ENCODE measurements at places on chromosomes 7 and 10.

DNA sequence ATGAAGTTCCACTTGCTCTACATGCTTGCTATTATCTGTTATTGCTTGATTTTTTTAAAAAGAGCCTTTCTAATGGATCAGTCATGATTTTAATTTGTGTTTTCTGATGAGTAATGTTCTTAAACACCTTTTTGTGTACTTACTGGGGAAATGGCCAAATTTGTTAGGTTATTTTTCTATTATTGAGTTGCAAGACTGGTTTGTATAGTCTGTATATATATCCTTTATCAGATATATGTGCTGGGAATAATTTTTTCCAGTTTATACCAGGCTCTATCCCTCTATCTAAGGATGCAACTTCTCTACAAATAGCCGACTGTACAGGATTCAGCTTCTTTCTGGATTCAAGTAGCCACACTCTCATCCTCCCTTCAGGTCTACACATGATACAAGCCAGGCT lies 65.6 kb upstream of the SEC61G start:
- DNase-seq: no peak

GRCh38 chr10:26326851-26327250 lies 110.3 kb downstream of the GAD2 start:
- DNase-seq: no peak

GRCh38 chr10:20233423-20233822 lies 417.2 kb downstream of the PLXDC2 start:
- no peak for DNase-seq

- DNase-seq: no peak
Observed at GRCh38 chr10:49518982-49519578, 19.8 kb downstream of the ERCC6 start.

DNA sequence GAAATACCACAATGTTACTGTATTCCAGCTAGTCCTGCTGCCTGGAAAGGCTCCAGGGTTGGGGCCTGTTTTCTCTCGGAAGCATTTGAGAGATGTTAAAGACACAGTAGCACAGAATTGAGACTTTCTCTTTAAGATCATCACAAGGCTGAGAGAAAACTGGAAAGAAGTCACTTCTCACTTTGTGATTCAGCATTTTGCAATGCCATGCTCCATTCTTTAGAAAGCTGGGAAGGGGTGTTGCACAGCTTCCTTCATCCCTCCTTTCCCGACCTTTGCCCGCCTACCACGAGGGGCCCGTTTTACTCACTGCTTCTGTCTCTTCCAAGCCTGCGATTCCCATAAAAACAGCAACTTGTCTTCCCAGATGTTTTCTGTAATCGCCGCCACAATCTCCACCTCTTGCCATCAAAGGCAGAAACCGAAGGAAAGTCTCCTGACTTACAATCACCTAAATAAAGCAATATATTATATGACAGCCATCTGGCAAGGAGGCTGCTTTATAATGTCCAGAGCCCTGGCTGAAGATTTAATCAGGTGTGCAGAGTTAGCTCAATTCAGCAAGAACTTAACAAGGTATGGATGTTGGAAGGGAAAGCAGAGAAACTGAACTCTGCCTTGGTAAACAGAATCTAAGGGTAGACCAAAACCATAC lies 18.9 kb downstream of the NOD1 start:
- DNase-seq: no peak

GRCh38 chr7:151711906-151712809 lies 164.8 kb downstream of the PRKAG2 start:
- DNase-seq: no peak

DNA sequence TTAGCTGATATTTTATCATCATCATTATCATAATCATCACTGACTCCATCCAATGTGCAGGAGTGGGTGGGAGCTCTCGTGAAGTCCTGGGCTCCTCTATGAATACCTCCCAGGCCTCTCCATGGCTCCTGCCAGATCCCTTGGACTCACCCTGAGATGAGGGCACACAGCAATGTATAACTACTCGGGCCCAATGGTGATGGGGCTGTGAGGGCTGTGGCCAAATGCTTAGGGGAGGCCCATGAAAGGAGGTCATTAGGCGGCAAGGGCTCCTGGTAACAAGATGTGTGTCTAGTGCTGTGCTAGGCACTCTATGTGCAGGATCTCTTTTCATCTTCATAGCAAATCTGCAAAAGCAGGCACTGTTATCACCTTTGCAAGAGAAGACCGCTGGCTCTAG lies 270.9 kb downstream of the GLRX3 start:
- DNase-seq: no peak

- DNase-seq: no peak
Observed at GRCh38 chr10:103776878-103777591, 78.3 kb downstream of the SH3PXD2A start.

- DNase-seq: peak; percentile 76
Observed at GRCh38 chr7:128387216-128388144, 22.3 kb downstream of the IMPDH1 start.

DNA sequence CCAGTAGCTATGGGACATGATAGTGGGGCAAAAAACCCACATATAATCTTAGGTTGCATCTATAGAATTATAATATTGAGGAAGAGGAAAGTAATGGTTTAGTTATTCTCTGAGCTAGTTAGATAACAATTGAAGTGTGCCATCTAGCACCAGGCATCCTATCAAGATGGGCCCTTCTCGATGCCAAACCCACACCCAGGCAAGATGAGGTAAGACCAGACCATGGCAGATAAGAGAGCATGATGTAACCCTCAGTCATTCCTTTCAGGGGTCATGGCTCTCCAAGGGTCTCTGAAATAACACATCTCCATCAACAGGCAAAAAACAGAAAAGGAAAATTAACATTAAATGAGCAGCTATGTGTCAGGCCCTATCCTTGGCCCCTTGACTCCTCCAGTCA lies 128.7 kb downstream of the SH3PXD2A start:
- no peak for DNase-seq

GRCh38 chr10:68987611-68988010 lies 992 bp upstream of the KIFBP start:
- no peak for DNase-seq

DNA sequence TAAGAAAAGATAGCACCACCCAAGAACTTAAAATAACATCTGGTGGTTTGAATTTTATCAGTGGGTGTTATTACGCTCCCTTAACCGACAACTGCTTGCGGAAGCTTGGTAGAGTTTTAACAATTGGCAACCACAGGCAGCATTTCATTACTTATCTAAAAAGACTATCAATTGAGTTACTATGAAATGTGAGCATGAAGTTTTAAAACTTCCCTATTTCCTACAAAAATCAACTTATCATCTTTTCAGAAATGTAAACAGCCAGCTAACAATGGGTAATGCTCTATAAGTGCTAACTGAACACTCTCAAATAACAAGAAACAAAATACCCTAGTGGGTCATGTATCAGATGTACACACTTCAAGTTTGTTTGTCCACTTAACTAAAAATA lies 68.8 kb downstream of the OSBPL3 start:
- no peak for DNase-seq

DNA sequence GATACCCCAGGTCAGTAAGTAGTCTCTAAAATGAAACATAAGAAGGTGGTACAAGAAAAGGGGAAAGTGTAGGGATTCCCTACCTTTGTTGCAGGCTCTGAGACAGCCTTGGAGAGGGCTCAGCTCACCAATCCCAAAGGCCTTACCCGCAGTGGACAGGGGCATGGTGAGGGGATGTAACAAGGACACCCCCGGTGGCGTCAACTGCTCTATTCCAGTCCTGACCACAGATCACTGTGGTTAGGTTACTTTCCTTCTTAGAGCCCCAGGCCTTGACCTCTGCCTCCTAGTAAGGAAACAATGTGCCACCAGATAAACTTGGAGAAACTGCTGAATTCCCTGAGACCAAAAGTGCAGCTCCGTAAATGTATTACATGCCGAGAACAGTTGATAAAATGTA lies 17.5 kb downstream of the PLXNA4 start:
- DNase-seq: no peak

GRCh38 chr10:102121739-102122372 lies 1.7 kb upstream of the LDB1 start:
- DNase-seq: no peak

DNA sequence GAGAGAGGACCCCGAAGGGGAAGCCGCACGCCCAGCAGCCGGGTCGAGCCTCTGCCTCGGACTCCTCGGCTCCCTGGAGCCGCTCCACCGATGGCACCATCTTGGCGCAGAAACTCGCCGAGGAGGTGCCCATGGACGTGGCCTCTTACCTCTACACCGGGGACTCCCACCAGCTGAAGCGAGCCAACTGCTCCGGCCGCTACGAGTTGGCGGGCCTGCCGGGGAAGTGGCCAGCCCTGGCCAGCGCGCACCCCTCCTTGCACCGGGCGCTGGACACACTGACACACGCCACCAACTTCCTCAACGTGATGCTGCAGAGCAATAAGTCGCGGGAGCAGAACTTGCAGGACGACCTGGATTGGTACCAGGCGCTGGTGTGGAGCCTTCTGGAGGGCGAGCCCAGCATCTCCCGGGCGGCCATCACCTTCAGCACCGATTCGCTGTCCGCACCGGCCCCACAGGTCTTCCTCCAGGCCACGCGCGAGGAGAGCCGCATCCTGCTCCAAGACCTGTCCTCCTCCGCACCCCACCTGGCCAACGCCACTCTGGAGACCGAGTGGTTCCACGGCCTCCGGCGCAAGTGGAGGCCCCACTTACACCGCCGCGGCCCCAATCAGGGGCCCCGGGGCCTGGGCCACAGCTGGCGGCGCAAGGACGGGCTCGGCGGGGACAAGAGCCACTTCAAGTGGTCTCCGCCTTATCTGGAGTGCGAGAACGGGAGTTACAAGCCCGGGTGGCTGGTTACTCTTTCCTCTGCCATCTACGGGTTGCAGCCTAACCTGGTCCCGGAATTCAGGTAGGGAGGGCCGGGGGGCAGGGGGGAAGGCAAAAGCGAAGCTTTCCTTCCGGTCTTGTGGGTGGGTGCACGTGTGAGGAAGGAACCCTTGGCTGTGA lies 973 bp downstream of the GPR158 start:
- DNase-seq: no peak

Data from liver (tissue), 10 donors.